ENCODE measurements at places on chromosomes 2 and 18.

DNA sequence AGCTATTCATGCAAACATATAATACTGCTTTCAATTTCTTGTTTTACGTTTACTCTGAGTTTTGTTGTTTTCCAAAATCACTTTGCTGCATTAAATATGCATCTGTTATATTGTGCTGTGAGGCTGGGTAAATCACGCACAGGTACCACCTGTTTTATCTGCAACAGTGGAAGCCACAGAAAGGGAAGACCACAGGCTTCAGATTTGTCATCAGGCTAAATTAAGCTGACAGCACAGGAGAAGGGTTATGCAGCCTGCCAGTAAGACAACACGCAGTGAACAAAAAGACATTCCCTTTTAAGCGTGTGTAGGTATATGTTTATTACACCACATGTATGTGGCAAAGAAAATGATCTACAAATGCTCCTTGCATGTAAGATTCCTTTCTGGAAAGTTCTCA is 38.2 kb downstream of the ZNF516 start:
- no peak for DNase-seq

GRCh38 chr18:77123320-77124231 is 9.0 kb downstream of the MBP start:
- DNase-seq, result no peak

DNA sequence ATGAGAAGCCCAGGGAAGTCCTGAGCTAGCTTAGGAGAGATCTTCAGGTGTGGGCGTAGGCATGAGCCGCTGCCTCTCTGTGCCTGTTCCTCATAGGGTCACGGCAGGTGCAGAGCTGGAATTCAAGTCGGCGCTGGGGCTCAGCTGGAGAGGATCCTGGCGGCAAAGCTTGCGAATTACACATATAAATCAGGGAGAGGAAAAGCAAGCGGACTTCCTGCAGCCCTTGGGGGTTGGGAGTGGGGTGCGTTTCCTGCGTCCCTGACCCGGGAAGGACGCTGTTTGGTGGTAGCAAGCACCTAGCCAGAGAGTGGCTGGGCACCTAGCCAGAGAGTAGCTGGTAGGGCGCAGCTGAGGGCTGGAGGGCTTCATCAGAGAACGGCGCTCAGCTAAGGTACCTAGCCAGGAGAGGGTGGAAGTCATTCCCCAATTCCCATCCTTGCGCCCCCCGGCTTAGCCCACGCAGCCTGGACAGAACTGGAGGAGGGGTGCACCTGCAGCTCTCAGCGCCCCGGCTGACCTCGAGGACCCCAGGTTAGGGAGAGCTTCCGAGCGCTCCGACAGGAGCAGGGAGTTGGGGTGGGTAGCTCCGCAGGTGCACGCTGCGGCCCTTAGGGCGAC is 459 bp upstream of the EFR3B start:
- peak; percentile 23 for DNase-seq

- DNase-seq, result no peak
Measured at GRCh38 chr2:58788402-58788801, 547.3 kb upstream of the FANCL start.

GRCh38 chr18:62625019-62625418 is 90.3 kb upstream of the PHLPP1 start:
- DNase-seq, result no peak

DNA sequence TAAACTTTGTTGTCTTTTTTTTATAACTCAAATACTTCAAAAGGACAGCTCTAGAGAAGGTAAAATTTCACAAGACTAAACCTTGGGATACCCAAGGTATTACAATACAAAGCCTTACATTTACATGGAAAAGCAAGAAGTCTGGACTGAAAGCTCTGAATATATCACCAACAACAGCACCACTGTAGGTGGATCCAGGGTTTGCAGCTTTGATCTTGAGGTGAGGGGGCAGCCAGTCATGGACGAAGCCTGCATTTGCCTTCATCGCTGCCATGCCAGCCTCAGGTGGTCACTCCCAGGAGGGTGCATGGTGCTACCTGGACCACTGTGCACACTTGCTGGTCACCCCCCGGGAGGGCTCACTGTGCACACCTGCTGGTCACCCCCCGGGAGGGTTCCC is 36.6 kb downstream of the RBFA start:
- DNase-seq, result no peak

DNA sequence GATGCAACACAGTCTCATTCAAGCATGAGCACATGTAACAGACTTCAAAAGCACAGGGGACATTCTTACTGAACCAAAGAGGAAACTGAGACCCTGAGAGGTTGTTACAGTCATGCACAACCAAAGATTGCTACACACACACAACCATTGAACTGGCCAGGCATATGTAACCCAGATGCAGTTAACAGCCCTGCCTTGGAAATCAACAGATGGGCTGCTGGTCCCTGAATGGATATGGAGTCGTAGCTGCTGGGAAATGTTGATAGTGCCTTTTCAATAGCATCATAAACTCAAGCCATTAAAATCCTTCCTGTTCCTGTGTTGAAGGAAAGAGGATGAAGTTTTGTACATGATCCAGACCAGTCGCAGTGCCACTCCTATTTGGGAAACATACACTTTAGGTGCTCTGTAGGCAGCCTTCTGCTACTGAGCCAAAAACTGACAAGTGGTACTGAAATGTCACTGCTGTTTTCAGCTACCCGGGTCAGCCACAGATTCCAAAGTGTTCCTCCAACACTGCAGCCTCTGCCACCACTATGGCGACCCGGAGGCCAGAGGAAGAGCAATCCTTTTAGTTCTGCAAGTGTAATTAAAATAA is 143.9 kb downstream of the CCBE1 start:
- no peak for DNase-seq

- DNase-seq, result no peak
Measured at GRCh38 chr2:34828481-34828880, 1229.4 kb upstream of the FAM98A start.

DNA sequence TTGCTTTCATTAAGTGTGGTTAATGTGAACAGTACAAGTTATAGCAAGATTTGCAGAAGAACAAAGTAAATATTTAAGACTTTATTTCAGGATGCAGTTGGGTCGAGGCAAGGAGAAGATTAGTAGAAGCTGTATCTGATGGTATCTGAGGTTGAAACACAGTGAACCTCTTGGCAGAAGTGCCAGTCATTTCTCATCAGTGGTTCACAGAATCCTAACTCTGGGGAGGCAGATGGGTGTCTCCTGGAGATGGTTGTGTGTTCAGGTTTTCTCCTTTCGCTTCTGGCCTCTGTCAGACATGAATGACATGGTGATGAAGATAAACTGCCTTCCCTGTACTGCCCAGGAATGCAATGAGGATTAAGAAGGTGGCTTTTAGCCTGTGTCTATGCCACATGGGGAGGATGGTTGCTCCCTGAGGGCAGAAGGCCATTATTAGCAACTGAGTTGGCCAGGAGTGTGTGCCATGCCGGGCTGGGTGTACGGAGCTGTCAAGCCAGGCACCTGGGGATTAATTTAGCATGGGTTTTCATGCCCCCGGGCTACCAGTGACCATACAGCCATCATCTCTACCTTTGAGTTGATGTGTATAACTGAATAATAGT is 28.0 kb downstream of the MGAT5 start:
- no peak for DNase-seq

DNA sequence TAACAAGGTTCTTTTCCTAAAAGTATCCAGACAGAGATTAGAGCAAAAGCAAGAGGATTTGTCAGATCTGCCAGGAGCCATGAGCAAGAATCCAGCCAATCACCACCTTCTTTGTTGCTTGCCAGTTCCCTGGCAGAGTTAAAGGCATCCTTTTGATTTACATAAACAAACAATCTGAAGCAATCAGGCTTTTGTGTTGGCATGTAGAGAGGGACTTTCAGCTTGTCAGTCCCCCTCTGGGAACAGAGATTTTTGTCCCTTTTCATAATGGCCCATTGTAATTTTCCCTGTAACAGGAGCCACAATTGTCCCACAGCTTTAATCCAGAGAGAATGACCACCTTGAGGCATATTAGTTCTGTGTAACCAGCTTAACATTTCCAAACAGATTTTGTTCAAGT is at the start of gene ERMN:
Gene ERMN, minus strand, starts transcription at position 39 of the 400 bp plus-strand sequence. CDS start 182 bp downstream, outside the sequence.
- no peak for DNase-seq

DNA sequence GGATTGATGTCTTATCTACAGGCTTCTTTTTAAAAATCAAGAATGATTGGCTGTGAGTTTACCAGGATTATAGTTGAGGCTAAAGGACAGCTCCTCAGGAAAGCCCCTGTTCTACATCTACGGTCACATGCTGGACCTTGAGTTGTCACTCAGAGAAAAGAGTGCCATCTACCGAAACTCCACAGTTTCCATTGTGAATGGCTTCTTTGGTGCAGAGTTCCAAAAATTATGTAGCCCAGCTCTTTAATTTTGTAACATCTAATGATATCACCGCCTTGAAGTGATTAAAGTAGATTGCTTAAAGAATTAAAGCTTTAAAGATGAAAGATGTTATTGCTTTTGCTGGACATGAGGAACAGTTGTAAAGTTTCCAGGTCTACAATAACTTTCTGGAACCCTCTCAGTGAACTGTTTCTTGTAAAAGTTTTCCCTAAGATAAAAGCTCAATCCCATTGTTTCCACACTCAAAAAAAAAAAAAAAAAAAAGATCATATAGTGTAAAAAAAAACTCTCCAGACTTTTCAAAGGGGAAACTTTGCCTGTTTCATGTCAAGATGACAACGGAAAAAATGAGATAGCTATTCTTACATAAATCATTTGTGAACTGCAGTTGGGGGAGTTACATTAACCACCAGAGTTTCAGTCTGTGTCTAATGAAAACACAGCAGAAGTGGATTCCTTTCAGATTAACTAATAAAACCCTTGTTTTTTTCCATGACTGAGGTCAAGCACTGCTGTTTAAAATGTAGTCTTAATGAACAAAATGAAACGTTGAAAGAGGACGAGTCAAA is 4.3 kb downstream of the COL3A1 start:
- DNase-seq, result no peak

GRCh38 chr2:204220896-204221295 is 284.3 kb downstream of the ICOS start:
- no peak for DNase-seq

GRCh38 chr18:13530033-13530878 is 196.1 kb downstream of the FAM210A start:
- DNase-seq, result no peak

GRCh38 chr2:67046591-67046990 is 350.5 kb upstream of the ETAA1 start:
- no peak for DNase-seq

GRCh38 chr18:55031979-55032378 is 72.7 kb upstream of the CCDC68 start:
- no peak for DNase-seq

DNA sequence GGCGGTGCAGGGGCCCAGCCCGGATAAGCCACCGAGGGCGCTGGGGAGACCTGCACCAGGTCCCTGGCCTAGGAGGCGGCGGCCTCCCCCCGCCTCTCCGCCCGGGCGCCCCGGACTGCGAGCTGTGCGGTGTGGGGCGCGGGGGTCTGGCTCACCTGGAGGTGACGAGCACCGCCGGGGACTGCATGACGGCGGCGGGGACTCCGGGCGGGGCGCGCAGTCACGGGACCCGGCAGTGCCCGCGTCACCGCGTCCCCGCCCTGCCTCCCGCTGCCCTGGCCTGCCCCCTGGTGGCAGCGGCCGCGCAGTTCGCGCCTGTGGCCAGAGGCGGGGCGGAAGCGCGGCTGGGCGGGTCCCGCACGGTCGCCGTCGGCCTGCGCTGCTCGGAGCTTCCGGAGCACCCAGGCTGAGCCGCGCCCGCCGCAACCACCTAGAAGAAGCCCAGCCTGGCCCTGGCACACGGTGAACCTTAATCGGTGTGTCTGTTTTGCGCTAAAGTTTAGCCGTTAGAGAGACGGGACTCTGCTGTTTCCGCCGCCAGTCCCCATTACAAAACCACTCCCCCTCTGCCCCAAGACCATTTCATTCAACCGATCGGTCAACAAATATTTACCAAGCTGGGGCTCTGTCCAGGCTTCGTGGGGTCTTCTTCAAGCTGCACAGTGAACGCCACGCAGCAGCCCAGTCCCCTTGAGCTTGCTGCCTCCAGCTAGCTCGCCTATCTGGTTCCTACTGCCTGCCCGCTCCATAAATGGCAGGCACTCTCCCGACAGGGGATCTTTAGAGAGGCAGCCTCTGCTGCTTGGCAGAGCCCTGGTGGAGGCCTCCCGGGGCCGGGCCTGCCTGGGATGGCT is at the start of gene HS1BP3:
Gene HS1BP3, minus strand, starts transcription at position 222 of the 854 bp plus-strand sequence. Its CDS starts 35 bp downstream, at position 187.
- peak; percentile 89 for DNase-seq

DNA sequence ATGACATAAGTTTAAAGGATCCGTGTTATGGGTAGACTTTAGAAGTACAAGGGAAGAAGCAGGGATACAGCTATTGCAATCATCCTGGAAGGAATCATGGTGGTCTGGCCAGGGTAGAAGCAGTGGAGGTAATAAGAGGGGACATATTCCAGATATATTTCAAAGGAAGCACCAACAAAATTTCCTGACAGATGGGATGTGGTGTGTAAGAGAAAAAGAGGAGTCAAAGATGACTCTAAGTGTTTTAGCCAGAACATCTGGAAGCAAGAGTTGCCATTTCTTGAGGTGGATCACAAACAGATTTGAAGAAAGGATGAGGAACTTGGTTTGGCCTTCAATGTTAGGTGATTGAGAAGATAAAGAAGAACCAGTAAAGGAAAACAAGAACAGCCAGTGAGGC is 133.1 kb upstream of the CTAGE1 start:
- DNase-seq, result no peak

DNA sequence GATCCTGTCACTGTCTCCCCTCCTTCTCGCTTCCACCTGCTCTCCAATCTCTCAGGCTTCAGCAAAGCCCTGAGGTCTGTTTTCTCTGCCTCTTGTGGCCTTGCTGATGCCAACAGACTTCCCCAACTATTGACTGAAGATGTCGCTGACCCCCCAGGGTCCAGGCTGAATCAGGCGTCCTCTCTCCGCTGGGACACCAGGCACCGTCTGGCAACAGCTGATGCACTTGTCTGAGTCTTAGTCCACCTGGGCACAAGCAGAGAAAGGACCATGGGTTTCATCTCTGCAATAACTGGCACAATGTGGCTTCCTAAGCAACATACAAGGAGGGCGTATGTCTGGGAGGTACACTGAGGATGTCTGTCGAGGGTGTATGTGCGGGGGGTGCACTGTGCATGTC is 248.7 kb upstream of the MYT1L start:
- DNase-seq, result no peak

DNA sequence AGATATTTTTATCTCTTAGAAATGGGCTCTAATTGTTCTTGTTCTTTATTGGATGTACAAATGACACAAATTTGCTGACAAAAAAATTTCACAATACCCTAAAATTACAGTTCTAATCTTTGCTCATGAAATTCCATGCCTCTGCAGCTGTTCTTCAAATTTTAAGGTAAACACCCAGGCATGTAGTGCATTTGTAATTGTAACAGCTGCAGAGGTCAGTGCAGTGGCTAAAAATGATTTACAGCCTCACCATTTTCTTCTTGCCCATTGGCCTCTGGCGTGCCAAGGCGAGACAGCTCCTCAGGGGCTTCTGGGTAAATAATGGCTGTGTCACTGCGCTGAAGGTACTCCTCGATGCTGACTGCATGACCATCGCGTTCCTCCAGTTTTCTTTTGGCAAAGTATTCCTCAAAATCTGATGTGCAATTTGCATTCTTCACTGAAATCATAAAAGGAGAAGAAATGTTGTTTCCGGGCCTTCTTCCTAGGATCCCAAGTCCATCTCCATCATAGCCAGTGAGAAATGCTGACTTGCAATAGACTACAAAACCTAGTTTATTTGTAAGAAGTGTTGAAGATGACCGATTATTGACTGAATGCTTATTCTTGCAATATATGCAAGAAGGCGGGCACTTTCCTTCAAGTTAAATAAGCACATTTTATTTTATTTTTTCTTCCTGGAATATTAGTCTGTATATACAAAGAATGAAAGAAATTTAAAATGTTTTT is 115.2 kb downstream of the ZEB2 start:
- DNase-seq, result no peak
